Right renal cortex interstitium (tissue), 3 donors: ENCODE measurements at places on chromosomes 4 and X. TPM values are rescaled to one million over a fixed set of nuclear protein-coding genes. Genes with fewer than 3 reads are reported as not detected.
A peak's percentile ranks its signal among the peaks of the same experiment; 100 is the strongest.

PLXNB3 gene
- polyA plus RNA-seq, result 1.6 TPM

FGG gene
- polyA plus RNA-seq, result 1.1 TPM

DNA sequence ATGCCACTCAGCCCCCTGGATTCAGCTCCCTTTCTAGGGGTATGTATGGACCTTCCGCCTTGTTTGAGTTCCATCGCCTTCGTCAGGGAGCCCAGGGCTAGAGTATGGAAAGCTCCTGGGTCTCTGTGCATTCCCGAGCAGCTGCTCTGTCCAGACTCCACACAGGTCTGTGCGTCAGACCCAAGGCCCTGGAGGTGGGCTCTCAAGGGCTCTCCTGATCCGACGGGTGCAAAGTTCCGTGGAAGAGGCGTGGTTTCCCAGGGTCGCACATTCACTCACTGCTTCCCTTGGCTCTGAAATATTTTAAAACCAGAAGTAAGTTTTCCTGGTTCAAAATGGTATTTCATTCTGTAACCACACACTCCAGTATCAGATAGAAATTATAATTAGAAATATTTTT, 863.2 kb downstream of the TRIML1 start:
- no peak for DNase-seq

MTNR1A gene
- 1.6 TPM for polyA plus RNA-seq

DNA sequence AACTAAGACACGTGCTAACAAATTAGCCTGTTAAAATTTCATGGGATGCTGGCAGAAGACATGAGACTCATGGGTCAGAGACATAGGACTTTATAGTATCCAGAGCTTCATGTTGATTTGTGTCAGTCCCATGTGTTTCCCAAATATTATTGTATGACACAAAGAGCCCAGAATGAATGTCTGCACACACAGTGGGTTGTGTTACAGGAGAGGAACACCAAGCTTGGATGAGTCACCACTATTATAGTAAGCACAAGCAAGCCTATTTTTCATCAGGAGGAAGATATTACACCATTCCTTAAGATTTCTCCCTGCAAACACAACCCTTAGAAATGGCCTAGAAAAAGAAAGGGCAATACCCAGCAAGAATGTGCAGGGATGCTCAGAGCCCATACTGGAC, 15.4 kb downstream of the BBS12 start:
- no peak for DNase-seq

GRCh38 chr4:46844325-46844917, 64.6 kb downstream of the COX7B2 start:
- peak; percentile 13 for DNase-seq

DNA sequence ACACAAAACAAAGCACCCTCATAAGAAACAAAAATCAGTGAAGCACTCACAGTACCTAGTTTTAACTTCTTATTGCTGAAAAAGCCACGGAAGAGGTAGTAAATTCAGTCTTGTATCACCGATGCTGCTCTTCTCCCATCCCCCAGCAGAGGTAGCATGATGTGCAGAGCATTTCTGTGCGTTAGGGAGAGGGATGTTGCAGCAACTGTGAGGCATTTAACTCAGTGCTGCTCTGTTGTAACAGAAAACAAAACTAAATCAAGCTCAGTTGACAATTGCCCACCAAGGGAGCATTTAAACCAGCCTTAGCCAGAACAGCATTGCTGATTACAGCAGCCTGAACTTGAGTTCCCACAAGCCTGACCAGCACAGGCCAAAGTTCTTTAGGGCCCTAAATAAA, 1279.7 kb upstream of the ADGRL3 start:
- DNase-seq, result no peak

- no peak for DNase-seq
Observed at GRCh38 chr4:156946516-156947424, 24.8 kb downstream of the PDGFC start.

DNA sequence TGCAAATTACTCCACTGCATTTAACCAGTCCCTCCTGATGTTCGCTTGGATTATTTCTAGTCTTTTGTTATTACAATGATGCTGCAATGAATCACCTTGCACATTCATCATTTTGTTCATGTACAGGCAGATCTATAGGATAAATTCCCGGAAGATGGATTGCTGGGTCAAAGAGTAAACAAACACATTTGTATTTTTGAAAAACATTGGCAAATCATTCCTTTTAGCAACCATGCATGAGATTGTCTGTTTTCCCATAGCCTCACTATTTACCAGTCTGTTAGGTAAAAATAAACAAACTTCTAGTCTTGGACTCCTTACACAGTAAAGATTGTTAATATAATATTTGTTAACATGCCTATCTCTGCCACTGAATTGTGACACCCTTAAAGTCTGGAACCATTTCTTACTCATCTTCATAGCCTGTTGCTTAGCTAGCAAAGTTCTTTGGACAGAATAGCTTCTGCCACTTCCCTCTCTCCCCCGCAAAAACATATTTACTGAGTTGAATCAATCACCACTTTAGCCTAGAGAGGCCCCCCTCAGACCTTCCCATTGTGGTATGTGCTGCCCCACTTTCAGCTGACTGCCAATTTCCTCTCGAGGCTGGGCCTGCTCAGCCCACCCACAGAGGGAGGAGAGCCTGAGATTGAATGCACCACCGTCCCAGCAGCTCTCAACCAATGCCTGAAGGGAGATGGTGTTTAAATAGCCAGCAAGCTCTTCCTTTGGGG, 108.4 kb upstream of the ATXN3L start:
- DNase-seq, result no peak

CCDC158 gene
- 0.27 TPM for polyA plus RNA-seq

- peak; percentile 40 for DNase-seq
Observed at GRCh38 chr4:182680234-182680653, 236.9 kb downstream of the DCTD start.

TLR2 gene
- polyA plus RNA-seq, result 6.5 TPM

GRCh38 chr4:112199041-112199440, 32.5 kb upstream of the AP1AR start:
- no peak for DNase-seq
